ENCODE measurements at places on chromosomes 6 and 20. TPM values are rescaled to one million over a fixed set of nuclear protein-coding genes. Genes with fewer than 3 reads are reported as not detected.

ULBP2 gene
- 3.4 TPM for total RNA-seq

PPP1R16B gene
- total RNA-seq: 80.5 TPM

PSORS1C2 gene
- total RNA-seq: not detected

SNAI1 gene
- 0.22 TPM for total RNA-seq

ATP9A gene
- 0.20 TPM for total RNA-seq

All from activated naive CD4-positive, alpha-beta T cell treated with anti-CD3 and anti-CD28 coated beads, Interleukin-2, amount 10 ng/mL, durations not matched to agents 5 hours and 36 hours (primary cell).